ENCODE measurements at places on chromosomes 7 and 10. TPM values are rescaled to one million over a fixed set of nuclear protein-coding genes. Genes with fewer than 3 reads are reported as not detected.
A peak's percentile ranks its signal among the peaks of the same experiment; 100 is the strongest.

DNA sequence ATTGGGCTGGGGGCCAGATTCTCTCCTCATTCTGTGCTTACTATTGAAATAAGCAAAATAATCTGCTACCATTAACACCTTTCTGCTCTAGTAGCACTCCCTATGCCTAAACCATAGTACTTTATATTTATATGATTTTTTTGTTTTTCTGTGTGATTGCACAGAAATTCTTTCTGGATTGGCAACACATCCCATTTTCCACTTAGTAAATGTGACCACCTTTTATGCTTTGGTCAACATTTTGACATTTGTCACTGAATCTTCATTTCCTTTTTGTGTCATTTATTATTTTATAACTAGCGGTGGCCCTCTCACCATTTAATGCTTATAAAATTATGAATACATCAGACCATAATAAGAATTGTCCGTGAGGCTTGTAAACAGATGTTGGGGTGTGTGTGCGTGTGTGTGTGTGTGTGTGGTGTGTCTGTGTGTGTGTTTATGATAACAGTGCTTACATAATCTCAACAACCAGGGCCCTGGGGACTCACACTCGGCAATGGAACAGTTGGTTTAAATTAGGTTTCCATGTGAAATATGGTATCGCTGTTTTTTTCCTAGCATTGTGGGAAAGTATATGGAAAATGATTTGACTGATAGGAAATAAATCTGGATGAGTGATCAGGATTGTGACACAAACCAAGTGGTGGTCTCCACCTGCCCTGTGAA lies 138.9 kb downstream of the NOC3L start:
- no peak for DNase-seq

GJD4 gene
- not detected for total RNA-seq

LIPA gene
- 32.6 TPM for total RNA-seq

DNA sequence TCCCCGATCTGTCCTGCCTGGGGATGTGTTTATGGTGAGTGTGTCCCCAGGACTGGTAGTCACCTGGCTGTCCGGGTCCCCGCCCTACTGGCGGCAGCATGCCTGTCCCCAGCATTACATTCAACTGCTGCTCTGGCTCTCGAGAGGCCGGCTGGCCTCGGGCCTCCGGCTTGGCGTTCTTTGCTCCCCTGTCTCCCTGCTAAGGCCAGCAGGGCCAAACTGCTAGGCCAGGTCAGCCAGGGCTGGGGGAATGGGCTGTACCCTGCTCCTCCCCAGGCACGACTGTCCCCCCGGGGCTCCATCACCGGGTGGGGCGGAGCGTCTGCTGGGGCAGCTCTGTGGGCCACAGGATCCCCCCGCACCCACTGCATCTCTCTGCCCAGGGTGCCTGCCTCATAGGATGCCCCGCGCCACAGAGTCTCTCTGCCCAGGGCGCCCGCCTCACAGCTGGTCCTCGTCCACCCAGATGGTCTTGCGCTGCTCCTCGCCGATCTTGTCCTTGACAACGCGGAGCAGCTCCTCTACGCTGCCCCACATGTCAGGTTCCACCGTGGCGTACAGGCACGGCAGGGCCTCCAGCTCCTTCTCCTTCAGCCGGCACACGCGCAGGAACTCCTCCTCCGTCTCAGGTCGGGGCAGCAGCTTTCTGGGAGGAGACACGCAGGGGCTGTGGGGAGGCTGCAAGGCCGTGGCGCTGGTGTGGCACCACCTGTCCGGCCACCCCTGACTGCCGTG lies 62.3 kb upstream of the GNA12 start:
- no peak for DNase-seq

GRCh38 chr10:124744102-124745050 lies at the start of gene FAM53B:
FAM53B (minus strand) TSS chr10:124744378; CDS start chr10:124706713, 37,665 bp downstream.
- DNase-seq: peak; percentile 79

- DNase-seq: no peak
Measured at GRCh38 chr7:116420003-116420402, 79.5 kb upstream of the CAV2 start.

DNA sequence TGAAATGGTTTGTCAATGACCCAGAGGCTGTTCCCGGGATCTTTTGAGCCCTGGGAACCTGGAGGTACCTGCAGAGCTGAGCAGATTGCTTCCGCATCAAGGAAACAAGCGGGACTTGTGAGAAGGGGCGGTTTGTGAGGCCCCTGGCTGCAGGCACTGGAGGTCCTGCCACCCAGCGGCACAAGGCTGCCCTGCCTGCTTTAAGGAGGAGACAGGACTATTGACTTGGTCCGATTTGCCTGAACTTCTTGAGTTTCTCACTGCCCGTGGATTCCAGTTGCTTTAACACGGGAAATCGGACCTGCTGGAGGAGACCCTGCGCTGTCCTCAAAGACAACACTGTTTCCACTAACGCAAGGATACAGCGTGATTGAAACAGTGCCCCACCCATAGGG lies 130.1 kb downstream of the DNAJB6 start:
- DNase-seq: no peak

DNA sequence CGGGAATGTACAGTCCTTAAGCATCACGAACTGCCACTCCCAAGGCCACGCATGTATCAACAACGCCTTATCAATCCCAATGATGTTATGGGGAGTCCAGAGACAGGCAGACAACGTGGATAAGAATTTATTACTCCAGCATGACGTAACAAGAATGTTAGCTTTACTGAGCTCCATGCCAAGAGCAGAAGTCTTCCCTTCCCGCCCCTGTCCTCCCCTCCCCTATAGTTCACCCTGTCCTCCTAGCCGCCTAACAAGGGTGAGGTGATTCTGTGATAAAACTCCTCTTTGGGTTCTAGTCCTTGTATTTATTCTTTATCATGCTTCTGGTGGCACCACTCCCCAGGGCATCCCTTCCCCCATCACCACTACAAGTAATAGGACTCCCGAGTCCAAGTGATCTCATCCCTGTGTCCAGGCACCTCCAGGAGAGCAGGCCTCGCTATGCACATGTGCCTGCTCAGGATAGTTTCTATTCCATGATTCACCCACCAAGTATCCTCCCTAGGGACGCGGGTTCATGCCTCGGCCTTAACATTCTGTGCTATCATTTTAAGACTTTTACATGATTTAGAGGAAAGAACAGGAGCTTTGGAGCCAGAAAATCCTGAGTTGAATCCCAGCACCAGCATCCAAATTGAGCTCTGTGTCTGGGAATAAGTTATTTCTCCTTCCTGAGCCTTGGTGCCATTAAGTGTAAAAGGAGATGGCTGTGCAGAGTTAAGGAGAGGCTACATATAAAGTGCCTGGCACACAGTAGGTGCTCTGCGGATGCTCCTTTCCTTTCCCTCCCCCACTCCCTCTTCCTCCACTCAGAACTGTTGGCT lies 15.4 kb downstream of the GSDME start:
- no peak for DNase-seq

SPDYE16 gene
- total RNA-seq: 0.30 TPM

DNA sequence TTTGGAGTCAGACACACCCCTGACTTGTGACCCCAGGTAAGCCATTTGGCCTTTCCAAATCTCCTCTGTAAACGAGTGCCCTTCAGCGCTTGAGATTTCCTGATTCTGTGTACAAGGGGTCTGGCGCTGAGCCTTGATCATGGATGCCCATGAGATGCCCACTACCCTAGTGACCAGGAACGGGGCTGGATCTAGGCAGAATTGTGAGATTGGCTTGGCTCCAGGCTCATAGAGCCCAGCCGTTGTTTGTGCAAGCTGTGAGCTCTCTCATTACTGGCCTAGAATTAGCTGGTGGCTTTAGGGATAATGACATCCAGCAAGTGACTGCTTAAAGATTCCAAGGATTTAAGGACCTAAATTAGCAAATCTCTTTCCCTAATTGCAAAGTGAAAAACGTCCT lies 84.9 kb downstream of the CAMK1D start:
- DNase-seq: no peak

GRCh38 chr7:22677680-22678079 lies 49.3 kb upstream of the IL6 start:
- peak; percentile 10 for DNase-seq

GPR141 gene
- not detected for total RNA-seq

DNA sequence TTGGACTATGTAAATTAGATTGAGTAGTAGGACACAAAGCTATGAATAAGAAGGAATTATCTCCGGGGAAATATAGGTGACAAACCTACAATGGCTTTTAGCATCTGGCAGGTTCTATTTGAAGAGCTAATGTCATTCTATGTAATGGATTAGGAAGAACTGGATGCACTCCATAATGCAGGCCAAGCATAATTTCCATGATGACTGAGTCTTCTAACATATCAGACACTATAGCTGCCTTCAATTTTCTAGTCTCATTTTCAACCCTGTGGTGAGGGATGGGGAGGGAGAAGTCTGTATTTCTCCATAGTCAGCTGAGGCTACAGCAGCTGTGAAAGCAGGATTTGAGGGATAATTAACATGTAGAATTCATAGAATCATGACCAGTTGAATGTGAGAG lies 390.4 kb upstream of the LRRTM3 start:
- no peak for DNase-seq

TMEM213 gene
- not detected for total RNA-seq

NPTX2 gene
- total RNA-seq: not detected

- DNase-seq: no peak
Measured at GRCh38 chr10:34895977-34896376, 80.9 kb upstream of the PARD3 start.

DNA sequence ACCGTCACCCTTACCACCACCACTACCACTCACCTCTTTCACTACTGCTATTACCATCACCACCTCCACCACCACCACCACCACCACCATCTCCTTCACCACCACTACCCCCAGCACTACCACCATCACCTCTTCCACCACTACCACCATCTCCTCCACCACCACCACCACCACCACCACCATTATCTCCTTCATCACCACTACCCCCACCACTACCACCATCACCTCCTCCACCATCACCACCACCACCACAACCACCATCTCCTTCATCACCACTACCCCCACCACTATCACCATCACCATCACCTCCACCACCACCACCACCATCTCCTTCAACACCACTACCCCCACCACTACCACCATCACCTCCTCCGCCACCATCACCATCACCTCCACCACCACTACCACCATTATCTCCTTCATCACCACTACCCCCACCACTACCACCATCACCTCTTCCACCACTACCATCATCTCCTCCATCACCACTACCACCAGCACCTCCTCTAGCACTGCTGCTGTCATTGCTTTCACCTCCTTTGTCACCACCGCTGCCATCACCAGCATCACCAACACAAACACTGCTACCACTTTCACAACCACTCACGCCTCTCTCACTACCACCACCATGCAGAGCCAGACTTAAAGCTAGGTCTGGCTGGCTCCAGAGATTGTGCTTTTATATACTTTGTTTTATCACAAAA lies 109.3 kb downstream of the ICA1 start:
- no peak for DNase-seq

DNA sequence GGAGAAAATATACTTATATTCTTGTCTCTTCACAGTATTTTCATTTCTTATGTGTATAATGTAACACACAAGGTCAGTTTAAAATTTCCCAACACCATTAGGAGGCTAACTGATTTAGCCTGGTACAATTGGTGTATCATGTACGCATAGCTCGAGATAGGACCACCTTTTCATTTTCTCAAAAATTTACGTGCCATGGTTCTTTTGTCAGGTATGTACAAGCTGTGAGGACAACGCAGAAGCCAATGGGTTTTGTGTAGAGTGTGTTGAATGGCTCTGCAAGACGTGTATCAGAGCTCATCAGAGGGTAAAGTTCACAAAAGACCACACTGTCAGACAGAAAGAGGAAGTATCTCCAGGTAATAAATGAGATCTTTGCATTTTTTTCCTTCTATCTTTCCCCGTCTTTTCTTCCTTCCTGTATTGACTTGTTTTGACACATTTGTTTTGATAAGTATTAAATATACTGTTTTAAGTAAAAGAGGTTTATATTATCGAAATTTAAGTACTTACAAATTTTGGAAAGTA lies 55.0 kb downstream of the TRIM24 start:
- DNase-seq: no peak

CALHM3 gene
- 0.17 TPM for total RNA-seq

GRCh38 chr10:71857934-71858890 lies 7.2 kb upstream of the PSAP start:
- no peak for DNase-seq

CDC123 gene
- 85.4 TPM for total RNA-seq

MYH16 gene
- not detected for total RNA-seq

TEX47 gene
- total RNA-seq: not detected

DNA sequence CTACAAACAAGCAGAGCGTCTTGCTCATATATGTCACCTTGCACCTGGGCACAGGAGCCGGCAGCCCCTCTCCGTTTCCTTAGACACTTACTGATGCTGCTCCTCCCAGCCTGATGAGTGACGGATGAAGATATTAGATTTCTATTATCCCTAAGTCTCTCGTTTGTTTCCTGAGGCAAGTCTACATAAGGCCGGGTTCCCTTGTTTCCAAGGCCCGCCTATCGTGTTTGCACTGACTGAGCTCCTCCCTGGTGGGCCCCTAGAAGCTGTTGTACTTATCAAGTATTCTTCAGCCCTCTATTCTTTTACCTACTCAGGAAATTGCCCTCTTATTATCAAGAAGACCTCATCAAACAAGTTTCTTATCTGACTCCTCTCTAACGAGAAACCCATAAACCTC lies 18.5 kb downstream of the SH3PXD2A start:
- DNase-seq: no peak

DNA sequence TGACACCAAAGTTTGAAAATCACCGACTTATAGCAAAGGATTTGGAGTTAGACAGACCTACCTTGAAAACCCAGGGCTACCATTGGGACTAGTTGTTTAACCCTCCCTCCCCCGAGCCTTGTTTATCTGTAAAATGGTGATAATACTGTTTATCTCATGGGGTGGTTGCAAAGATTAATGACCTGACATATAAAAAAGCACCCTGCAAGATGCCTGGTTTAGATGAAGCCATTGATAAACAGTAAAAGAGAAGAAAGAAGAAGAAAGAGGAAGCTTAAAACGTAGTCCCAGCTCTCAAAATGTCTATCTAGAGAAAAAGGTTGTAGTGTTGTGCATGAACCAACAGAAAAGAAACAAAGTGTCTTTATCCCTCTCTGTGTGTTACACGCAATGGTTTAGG lies 145.7 kb downstream of the FGFR2 start:
- no peak for DNase-seq

- no peak for DNase-seq
Measured at GRCh38 chr7:79008786-79009185, 444.7 kb downstream of the MAGI2 start.
